ENCODE measurements at places on chromosomes 6 and 20. TPM values are rescaled to one million over a fixed set of nuclear protein-coding genes. Genes with fewer than 3 reads are reported as not detected.

DNA sequence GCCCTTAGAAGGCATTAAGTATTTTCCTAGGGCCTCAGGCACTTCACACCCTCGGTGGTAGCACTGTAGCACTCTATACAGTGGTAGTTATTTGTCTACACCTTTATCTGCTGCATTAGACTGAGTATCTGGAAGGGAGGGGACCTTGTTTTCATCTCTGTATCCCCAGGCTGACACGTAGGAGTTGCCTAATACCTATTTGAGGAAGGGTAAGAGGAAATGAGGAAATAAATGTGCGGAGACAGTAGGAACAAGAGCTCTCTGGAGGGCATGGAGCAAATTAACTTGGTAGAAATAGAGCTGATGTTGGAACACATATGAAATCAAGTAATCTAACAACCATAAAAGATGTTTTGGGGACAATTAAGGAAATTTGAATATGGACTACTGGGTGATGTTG is 3.9 kb downstream of the CNPY3 start:
- no peak for DNase-seq

DNA sequence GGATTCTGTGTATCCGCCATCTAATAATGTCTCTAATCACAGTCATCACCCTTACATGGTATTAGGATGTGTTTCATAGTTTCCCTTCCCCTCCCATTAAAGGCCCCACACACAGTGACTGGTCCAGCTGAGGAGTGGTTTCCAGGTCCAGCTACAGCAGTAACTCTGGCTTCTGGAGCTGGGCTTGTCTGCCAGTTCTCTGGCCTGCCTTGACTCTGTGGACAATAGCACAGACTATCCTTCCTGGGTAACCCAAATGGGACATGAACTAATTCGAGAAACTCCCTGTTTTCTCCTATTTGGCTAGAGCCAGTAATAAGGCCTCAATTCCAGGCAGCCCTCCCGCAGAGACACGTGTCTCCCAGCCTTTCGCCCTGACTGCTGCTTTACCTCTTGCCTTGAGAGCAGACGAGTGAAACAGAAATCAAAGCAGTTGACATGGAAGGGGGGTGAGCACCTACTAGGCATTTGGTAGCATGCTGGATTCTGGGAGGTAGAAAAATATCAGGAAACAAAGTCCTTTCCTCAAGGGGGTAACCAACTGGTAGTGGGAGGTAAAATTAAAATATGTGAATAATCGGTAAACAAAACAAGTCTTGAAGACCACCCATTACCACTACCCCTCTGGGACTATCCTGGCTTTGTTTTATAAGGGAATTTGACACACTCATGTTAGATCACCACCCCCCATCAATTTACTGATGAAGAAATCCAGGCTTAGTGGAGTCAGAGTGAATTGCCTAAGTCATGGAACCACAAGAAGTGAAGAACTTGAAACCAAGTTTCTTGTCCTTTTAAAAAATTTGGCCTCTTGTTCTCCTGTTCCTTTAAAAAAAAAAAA is 1.2 kb downstream of the TRAF3IP2 start:
- DNase-seq = no peak

DNA sequence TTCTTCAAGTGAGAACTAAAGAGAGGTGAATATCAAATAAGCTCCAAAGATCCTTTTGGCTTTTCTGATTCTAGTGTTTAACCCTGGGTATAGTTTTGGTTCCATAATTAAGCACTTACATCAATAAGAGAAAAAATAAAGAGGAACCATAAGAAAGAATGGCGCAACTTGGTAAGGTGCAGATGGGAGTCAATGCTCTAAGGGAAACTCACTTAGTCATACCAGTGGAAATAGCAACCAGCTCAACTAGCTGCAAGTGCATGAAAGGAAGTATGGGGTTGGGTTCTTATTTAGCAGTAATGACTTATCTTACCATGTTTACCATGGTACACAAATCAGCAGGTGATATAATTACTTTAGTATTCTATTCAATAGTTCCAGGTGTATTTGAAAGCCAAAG is 296.5 kb upstream of the RUNX2 start:
- no peak for DNase-seq

The PERP gene
- total RNA-seq = 3.3 TPM

DNA sequence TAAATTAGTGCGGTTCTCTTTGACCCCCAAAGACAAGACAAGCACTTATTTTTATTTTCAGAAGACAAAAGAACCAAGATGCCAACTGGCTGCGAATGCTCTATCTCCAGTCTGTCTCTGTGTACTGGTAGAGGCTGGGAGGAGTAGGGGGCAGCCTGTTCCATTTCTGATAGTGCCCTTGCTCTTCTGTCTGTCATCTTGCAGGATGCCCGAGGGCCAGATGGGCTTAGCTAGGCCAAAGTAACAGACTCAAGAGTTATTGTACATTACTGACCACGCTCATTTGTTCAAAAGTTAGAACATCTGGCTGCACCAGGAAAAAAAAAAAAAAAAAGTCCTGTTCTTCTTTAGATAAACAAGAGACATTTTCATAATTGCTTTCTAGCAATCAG is 198.1 kb upstream of the UST start:
- no peak for DNase-seq

DNA sequence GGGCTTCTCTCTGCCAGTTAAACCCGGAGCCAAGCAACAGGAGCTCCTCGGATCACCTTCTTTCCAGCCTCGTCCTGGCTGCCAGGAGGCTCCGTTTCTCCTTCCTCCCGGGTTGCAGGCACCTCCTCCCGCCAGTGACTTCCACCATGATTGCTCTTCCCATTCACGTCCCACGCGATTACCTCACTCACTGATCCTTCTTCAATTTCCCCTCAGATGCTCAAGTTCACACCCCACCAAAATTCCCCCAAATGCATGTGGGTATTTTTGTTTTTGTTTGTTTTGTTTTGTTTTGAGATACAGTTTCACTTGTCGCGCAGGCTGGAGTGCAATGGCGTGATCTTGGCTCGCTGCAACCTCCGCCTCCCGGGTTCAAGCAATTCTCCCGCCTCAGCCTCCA is 25.1 kb downstream of the KCNQ2 start:
- no peak for DNase-seq

- no peak for DNase-seq
Measured at GRCh38 chr6:118280210-118280609, 267.9 kb upstream of the PLN start.

GRCh38 chr6:123580331-123580730 is 56.4 kb downstream of the TRDN start:
- no peak for DNase-seq

- DNase-seq = no peak
Measured at GRCh38 chr6:16800341-16800740, 39.1 kb upstream of the ATXN1 start.

The SAPCD1 gene
- 25.1 TPM for total RNA-seq

DNA sequence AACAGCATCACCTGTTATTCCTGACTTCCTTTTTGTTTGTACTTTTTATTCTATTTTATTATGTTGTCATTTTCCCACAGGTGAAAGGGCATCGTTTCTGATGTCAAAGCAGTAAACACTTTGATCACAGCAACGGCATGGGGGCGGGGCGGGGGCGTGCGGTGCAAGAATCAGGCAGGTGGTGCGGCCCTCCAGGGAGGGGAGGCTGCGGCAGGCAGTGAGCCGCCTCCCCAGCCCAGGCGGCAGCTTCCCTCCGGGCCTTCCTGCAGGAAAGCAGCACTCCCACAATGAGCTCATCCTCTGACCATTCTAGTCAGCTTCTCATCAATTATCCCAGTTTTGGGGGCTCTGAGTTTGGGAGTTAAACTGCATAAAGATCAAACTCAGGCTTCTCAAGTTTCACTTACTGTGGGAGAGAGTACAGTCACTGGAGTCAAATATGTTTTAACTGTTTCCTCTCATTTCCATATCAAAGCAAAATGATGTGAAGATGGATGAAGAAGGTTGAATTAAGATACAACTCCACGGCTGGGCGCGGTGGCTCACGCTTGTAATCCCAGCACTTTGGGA is 608.4 kb upstream of the AGPAT4 start:
- no peak for DNase-seq

- DNase-seq = no peak
Measured at GRCh38 chr6:159919011-159919511, 28.3 kb downstream of the MAS1 start.

GRCh38 chr20:13113731-13114130 is 105.0 kb downstream of the SPTLC3 start:
- no peak for DNase-seq

The TMEM244 gene
- total RNA-seq = not detected

DNA sequence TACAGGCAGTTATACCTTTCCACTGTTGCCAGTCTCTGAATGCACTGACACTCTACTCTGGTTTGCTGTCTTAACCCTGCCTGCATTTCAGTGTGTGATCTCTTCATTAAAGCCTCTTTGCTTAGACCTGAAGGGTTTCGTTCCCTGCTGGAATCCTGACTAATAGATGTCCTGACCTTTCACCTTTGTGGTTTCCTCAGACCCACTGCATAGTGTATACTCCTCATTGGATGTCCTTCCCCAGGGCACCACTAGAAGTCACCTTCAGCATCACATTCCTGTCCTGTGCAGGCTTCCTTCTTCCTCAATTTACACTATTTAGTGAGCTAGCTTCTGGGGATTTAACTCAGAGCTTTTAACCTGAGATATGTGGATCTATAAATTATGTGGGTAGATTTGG is 120.6 kb downstream of the RCAN2 start:
- no peak for DNase-seq

The SGK2 gene
- 1.6 TPM for total RNA-seq

The TBXT gene
- total RNA-seq = not detected

The TSPO2 gene
- total RNA-seq = not detected

- DNase-seq = no peak
Measured at GRCh38 chr6:111114087-111114443, 26.8 kb downstream of the SLC16A10 start.

- DNase-seq = no peak
Measured at GRCh38 chr6:125940247-125941041, 16.1 kb upstream of the HINT3 start.

GRCh38 chr6:70277470-70277869 is 25.4 kb downstream of the COL9A1 start:
- no peak for DNase-seq

- DNase-seq = no peak
Measured at GRCh38 chr6:45813943-45814342, 201.7 kb downstream of the CLIC5 start.
